ENCODE measurements at places on chromosomes 2 and 18.

GRCh38 chr18:64699081-64699480, 550.2 kb upstream of the LINC00305 start:
- DNase-seq = no peak

- no peak for DNase-seq
Observed at GRCh38 chr2:8694737-8695136, 12.9 kb downstream of the ID2 start.

DNA sequence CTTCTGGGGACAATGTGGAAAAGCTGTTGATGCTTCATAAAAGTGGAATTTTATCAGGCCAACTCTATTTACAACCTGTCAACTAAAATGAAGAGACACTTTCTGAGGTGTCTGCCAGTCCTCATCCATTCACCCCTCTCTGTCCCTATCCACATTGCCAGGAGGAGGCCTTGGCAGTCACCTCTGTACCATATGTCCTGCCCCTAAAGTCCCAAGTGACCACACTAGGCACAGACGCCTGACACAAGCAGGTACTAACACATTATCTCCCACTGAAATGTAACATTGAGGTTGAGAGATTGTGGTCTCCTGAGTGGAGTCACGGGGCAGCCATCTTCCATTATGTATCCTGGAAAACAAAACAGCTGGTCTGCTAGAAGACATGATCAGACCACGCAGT, 71.4 kb downstream of the OSBPL1A start:
- no peak for DNase-seq

- DNase-seq = no peak
Observed at GRCh38 chr2:241153616-241154015, 3.3 kb downstream of the PPP1R7 start.

DNA sequence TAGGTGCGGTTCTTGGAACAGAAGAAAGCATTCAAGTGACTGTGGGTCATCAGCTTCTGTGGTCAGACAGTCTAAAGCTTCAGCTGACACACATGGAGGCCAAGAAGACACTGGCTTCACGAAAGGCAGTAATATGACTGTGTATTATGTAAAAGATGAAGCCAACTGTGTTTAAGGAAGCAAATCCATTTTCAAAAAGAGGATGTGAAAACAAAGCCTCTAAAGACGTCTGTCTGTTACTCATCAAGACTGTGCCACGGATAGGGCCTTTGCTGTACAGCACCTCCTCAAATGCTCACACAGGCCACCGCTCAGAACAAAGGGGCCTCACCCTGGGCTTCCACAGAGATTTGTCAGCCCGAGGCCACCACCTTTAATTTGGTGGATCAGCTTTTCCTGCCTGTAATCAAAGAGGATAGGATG, 21.1 kb upstream of the TMEM163 start:
- DNase-seq = no peak

DNA sequence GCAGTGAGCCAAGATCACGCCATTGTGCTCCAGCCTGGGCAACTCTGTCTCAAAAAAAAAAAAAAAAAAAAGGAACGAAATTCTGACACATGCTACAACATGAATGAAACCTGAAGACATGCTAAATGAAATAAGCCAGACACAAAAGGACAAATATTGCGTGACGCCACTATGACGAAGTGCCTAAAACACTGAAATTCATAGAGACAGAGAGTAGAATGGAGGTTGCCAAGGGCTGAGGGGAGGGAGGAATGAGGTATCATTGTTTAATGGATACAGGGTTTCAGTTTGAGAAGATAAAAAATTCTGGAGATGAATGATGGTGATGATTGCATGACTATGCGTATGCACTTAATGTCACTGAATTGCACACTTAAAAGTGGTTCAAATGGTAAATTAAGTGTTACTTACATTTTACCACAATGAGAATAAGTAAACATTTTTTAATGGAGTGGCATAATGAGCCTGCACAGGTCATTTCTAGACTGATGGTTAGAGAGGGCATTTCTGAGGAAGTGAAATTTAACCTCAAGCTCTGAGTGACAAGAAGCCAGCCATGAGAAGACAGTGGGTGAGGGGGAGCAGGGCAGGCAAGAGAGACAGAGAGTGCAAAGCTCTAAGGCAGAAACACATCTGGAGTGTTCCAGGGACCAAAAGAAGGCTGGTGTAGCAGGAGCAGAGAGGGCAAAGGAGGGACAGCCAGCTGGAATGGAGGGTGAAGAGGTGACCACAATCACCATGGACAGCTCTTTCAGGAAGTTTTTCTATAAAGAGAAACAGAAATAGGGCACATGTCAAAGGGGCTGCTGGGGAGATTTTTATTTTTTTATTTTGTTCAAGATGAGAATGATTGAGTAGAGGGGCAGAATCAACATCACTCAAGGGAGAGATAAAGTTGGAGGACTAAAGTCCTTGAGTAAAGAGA, 20.6 kb upstream of the EXOC6B start:
- DNase-seq = no peak

DNA sequence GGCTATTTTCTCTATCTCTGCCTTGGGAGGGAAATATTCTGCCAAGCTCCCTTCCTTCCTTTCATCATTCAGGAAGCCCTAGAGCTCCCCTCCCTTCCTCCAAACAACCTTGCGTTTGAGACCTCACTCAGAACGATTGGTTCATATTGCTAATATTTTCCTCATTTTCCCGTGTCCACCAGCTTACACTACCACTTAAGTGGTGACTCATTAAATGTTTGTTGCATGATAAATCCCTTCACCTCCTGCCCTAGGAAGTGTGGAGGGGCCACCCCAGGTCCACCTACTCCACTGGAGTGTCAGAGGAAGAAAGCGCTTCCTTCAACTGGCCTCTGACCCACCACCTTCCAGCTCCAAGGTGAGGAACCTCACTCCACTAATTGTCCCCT, 2.3 kb upstream of the LPIN2 start:
- DNase-seq = no peak

DNA sequence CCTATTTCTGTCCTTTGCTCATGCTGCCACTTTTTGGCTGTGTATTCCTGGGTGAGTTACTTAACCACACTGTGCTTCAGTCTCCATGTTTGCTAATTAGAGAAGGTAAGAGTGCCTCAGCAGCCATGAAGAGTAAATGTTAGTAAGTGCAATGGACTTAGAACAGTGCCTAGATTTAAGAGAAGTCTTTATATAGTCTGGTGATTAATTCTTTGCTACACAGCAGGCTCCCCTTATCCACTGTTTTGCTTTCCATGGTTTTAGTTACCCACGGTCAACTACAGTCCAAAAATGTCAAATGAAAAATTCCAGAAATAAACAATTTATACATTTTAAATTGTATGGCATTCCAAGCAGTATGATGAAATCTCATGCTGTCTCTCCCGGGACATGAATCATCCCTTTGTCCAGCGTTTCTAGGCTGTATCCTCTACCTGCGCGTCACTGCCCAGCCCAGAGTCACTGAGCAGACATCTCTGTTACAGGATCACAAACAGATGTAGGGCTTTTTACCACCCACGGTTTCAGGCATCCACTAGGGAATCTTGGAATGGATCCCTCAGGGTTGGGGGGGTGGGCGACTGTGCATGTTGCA, 91.0 kb downstream of the CTIF start:
- DNase-seq = peak; percentile 79

All from tongue (tissue), 3 donors.